IMR-90 (cell line): ENCODE measurements at places on chromosomes 7 and 10. TPM values are rescaled to one million over a fixed set of nuclear protein-coding genes. Genes with fewer than 3 reads are reported as not detected.

The GSTK1 gene
- total RNA-seq, result 60.0 and 64.9 TPM in 2 replicates

DNA sequence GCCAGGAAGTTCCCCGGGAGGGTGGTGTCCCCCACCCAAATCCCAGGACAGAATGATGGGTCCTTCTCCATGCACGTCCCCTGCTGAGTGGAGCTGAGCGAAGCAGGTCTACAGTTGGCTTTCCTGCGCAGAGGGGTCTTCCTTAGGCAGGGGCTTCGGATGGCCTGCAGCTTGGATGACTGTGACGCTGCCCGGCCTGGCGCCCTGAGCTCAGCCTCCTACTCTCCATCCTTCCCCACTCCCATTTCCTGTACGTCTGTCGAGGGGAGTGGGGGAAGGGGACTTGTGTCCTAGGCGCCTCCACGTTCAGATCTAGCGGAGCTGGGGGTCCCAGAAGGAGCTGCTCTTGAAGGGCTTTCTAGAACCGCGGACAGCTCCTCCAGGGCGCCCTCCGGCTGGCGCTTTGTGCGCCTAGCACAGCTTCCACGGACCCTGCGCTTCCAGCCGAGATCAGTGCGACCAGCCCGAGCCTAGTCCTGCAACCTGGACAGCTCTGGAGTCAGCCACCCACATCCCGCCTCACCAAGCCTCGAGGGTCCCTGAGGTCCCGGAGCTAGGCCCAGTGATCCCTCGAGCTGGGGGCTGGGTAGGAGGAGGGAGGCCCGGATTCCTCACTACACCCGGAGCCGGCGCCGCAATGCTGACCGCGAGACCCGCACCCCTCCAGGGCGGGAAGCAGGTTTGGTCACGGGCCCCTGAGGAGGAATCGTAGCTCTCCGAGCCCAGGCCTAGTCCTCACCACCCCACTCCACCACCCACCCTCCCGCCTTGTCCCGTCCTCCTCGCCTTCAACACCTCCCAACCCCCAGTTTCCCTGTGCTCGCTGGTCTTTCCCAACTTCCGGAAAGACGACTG lies 1.9 kb downstream of the GRID1 start:
- no peak for DNase-seq
- H3K4me1 ChIP-seq, result no peaks in the 10 kb centered on the region; the same call in 1 of the 2 replicates
- H3K36me3 ChIP-seq, result no peaks in the 10 kb centered on the region

- peaks cover 52% of the 10 kb centered on the region for H3K27me3 ChIP-seq
- H3K4me1 ChIP-seq, result peaks cover 2% of the 10 kb centered on the region; the same call in 1 of the 2 replicates
Measured at GRCh38 chr10:84193846-84194423, 402 bp upstream of the CDHR1 start.

GRCh38 chr10:97320480-97321031 lies 1.5 kb downstream of the FRAT1 start:
- H3K4me1 ChIP-seq, result peaks cover 8% of the 10 kb centered on the region; the same call in 1 of the 2 replicates
- DNase-seq, result no peak
- H3K4me3 ChIP-seq, result no peak overlapping the region
- no peaks in the 10 kb centered on the region for H3K27me3 ChIP-seq

- H3K4me3 ChIP-seq, result no peak overlapping the region
- no peak for DNase-seq
- peaks cover 35% of the 10 kb centered on the region for H3K36me3 ChIP-seq
- H3K27me3 ChIP-seq, result no peaks in the 10 kb centered on the region
Measured at GRCh38 chr7:99365318-99366141, 9.0 kb upstream of the ARPC1B start.

The THNSL1 gene
- 2.0 and 3.6 TPM in 2 replicates for total RNA-seq

GRCh38 chr10:97270523-97271154 lies 21.8 kb downstream of the ARHGAP19 start:
- H3K4me3 ChIP-seq, result no peak overlapping the region
- H3K27me3 ChIP-seq, result no peaks in the 10 kb centered on the region
- peaks cover 3% of the 10 kb centered on the region; the same call in 1 of the 2 replicates for H3K4me1 ChIP-seq
- no peak overlapping the region for H3K27ac ChIP-seq

The NCAPG2 gene
- 25.8 and 31.7 TPM in 2 replicates for total RNA-seq

DNA sequence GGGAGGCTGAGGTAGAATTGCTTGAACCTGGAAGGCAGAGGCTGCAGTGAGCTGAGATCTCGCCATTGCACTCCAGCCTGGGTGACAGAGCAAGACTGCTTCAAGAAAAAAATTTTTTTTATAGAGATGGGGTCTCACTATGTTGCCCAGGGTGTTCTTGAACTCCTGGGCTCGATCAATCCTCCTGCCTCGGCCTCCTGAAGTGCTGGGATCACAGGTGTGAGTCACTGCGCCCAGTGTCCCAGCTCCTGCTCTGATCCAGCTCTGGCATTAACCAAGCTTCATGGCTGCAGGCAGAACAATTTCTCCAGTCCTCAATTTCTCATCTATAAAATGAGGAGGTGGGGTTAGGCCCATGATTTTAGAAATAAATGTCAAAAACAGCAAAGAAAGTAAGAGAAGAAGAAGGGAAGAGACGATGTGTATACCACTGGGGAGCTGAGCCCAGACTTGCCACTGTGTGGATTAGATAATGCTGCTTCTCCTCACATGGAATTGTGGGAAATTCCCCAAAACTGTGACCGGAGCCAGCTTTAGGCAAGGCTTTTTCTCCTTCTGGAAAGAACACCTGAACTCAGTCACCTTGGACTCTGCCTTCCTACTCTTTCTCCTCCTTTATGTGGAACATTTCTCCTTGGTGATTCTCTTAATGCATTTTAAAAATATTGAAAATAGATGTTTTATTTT lies 25.5 kb downstream of the IL15RA start:
- H3K36me3 ChIP-seq, result peaks cover 5% of the 10 kb centered on the region; the same call in 1 of the 2 replicates
- DNase-seq, result no peak
- H3K27me3 ChIP-seq, result no peaks in the 10 kb centered on the region
- no peak overlapping the region for H3K27ac ChIP-seq
- H3K4me1 ChIP-seq, result peaks cover 10% of the 10 kb centered on the region
- H3K4me3 ChIP-seq, result no peak overlapping the region

The NPY gene
- not detected in 2 replicates for total RNA-seq

The GRM3 gene
- not detected in 2 replicates for total RNA-seq

The CDK13 gene
- total RNA-seq, result 50.4 and 55.0 TPM in 2 replicates

The SSC4D gene
- 0.36 and 0.56 TPM in 2 replicates for total RNA-seq
